ENCODE measurements at places on chromosomes 7 and 10.

- DNase-seq: no peak
Measured at GRCh38 chr7:74094224-74095101, 10.9 kb downstream of the LIMK1 start.

DNA sequence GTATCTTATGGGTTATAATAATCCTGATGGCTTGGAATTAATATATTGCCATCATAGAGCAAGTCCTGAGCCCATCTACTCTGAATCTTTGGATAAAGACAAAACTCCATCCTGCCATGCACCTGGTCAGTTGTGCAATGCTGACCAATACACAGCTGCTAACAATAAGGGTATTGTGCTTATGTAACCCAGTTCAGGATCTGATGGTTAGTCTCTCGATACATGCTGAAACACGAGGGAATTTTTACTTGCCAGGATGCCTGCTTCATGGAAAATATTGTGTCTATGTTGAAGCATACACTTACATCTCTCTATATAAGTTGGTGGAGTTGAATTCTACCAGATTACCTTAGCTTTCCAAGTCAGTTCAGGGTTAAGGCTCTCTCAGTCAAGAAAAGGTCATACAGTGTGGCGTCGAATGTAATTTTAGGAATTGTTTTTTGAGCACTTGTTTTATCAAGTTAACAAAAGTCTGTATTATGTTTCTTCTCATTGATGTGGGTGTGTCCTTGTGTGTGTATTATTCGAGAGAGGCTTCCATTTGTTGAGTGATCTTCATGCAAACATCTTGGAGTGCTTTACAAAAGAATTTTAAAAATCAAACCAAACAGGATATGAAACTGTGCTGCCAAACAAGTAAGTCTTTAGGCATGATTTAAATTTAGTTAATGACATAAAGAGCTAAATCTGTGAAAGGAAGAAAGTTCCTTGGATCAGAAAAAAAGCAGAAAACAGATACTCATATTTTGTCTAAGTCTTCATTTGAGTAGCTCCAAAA lies 449.1 kb downstream of the SUGCT start:
- DNase-seq: no peak

DNA sequence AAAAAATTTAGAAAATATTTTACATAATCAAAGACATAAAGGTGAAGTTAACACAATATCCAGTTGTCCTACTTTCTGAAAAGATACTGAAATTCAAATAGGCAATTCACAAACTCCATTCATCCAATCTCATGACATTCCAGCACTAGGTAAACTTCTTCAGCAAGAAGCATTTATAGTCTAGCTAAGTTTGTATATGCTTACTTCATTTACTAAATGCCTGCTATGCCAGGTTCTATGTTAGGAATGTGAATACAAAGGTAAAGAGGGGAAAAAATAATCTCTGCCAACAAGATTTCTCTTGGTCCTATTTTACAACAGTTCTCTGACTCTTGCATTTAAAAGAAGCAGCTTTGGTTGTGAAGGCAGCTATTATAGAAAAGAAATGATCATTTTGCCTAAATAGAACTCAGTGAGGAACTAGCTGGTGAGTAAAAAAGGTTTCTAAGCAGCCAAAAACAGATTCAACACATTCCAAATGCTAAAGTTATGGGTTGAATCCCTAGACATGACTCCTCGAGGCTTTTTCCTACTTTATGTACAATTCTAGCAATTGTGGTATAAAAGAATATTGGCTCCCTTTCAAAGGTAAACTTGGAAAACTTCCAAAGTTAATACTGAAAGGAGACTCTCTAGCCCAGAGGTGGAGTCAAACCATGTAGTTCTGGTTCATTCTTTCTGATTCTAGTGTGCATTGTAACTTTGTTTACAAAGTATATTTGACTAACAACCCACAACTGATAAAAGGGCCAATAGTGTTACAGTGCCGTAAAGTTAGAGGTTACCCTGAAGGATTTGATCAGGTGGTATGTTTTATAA lies 30.9 kb upstream of the KLHL7 start:
- peak; percentile 86 for DNase-seq

GRCh38 chr10:106751091-106751490 lies 413.4 kb downstream of the SORCS1 start:
- DNase-seq: no peak

- no peak for DNase-seq
Measured at GRCh38 chr7:99133766-99134564, 9.9 kb downstream of the SMURF1 start.

- DNase-seq: no peak
Measured at GRCh38 chr10:130352291-130352645, 216.1 kb downstream of the GLRX3 start.

GRCh38 chr7:47328392-47329319 lies 253.3 kb downstream of the TNS3 start:
- DNase-seq: no peak

DNA sequence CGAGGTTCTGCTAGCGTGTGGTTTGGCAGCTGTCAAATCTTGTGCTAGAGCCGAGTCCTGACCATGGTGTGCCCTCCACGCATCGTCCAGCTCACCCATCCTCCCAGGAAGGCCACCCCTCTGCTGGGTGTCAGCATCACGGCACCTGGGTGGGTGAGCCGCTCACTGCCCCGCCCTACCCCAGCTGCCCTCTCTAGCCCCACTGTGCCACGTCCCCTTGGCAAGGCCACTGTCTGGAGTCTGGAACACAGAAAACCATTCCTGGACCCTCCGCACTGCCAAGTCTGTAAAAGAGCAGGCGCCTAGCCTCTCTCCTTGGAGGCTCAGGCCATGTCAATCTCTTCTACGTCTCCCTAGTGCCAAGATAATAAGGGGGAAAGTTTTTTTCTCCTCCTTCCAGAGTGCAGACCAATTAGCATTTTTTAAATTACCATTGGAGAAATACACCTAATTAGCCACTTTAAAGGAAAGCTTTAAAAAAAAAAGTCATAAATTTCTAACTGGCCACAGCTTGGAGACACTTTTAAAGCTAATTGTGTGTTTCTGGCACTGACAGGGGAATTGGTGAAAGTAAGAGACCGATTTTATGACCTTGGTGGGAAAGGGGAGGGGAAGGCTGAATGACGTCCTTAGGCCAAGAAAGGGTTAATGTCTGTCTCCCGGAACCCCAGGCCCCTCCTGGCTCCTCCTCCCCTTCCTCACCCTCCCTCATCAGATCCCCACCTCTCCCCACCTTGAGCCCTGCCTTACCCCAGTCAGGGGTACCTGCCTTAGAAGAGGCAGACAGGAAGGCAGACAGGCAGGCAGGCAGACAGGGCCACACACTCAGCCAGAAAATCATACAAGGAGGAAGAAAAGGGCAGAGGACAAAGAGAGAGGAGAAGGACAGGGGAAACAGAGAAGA lies 151.2 kb downstream of the PLXNA4 start:
- no peak for DNase-seq

DNA sequence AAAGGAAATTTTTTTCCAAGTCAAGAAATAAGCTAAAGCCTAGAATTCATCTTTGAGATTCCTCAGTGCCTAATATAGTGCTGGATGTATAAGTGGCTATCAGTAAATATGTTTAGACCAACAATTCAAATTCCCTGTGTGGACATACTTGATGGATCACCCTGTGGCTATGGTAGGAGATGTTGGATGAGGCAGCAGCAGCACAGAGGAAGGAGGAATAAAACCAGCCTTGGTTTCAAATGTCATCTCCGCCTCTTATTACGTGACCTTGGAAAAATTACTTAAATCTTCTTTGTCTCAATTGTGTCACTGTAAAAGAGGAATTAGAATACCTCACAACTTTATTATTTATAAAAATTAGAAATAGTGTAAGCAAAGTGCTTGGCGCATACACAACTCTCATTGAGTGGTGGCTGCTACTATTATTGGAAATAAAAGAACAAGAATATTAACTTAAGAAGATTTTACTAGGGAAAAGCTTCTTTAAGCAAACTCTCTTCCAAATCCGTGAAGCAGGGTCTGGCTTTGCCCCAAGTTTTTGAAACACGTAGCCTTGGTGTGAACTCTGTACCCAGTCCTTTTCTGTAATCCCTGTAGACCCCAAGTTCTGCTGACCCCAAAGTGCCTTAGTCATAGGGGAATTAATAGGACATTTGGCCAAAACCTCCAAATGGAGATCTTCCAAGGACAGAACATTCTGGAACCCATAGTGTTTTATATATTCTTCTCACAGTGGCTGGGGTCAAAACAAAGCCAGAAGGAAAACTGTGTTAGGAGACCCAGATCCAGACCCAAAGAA lies 283.8 kb downstream of the PTEN start:
- no peak for DNase-seq

GRCh38 chr7:85456254-85456653 lies 269.4 kb upstream of the SEMA3D start:
- no peak for DNase-seq

- DNase-seq: no peak
Measured at GRCh38 chr10:52785418-52785817, 12.8 kb upstream of the MBL2 start.

DNA sequence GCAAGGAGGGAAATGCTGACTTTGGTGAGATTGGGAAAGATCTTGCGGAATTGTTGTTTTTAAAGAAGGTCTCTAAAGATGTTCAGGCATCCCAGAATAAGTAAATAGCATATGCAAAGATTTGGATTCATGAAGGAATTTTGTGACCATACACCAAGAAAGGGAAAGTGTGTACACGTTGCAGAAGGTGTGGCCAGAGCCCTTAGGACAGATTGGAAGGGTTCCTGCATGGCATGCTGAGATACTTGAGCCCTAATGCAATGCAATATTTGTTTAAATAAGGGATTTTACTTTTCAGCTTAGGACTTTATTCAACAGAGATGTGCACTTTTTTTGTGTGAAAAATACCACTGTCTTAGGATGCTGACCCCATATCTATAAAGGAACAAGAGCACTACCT lies 219.5 kb upstream of the INHBA start:
- no peak for DNase-seq

DNA sequence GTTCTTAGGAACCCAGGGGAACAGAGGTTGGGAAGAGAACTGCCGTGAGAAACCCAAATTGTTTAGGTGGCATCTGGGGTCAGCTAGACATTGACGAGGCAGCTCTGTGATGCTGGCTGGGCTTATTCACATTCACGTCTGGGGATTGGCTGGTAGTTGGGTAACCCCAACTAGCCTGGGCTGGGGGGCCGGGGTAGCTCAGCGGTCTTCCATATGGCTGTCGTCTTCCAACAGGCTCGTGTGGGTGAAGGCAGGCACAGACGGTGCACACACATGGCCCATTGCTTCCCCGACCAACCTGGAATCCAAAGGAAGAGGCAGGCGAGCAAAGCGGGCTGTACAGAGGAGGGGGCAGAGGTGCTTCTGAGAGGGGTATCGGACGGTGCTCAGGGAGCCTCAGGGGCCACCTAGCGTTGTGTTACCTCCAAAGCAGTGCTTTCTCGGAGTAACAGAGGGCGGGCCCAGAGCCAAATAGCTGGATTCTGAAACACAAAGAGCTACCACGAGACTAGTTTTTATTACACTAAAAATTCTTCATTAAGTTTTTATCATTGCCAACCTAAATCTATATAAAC lies 34.5 kb downstream of the MKI67 start:
- no peak for DNase-seq

GRCh38 chr7:108054537-108054936 lies 51.6 kb upstream of the LAMB1 start:
- no peak for DNase-seq

DNA sequence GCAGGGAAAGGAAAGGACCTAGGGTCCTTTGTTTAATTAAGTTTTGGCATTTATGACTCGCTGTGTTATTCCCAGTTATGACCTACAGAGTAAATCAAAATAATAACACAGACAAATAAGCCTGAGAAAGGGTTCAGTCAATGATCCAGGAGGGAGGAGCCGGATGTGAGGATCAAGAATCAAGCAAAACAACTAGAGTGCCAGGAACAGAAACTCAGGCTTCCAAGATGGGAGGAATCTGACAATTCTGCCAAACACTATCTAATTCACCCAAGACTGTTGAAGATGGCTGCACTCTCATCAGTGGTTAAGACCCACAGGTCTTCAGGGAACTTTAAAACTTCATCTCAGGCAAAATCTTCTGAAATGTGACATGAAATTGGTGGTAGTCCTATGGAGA lies 50.3 kb upstream of the PIP4K2A start:
- no peak for DNase-seq

- DNase-seq: peak; percentile 90
Measured at GRCh38 chr7:129825209-129825970, 127.4 kb downstream of the UBE2H start.

DNA sequence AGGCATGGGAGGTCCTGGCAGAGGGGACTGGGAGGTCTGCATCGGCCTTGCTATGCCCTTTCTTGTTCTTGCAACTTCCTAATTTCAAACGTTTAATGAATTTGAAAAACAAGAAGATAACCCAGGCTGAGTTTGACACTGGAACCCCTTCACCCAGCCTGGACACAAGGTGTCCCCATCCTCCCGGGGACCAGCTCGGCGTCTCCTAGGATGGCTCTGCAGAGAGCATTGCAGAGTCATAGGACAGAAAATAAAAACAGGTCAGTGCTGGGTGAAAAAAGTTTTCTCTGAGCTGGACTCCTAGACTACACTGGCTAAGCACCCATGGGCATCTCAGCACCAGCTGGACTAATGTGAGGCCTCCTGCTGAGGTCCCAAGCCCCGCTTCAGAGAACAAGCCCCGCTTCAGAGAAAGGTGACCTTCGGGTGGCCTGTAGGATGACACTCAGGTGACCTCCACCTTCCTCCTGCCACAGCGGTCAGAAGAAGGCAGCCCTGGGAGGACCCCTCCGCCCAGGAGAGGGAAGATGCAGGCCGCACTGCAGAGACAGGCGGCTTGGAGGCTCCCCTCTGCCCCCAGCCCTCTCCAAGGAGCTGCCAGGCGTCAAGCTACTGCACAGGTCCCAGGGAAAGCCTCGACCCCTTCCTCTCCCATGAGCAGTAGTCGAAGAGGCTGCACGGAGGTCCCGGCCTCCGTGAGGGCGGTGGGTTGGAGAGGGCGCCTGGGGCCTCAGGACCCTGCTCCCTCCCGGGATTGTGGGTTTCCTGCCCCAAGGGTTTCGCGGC lies 9.3 kb upstream of the UNCX start:
- DNase-seq: no peak

DNA sequence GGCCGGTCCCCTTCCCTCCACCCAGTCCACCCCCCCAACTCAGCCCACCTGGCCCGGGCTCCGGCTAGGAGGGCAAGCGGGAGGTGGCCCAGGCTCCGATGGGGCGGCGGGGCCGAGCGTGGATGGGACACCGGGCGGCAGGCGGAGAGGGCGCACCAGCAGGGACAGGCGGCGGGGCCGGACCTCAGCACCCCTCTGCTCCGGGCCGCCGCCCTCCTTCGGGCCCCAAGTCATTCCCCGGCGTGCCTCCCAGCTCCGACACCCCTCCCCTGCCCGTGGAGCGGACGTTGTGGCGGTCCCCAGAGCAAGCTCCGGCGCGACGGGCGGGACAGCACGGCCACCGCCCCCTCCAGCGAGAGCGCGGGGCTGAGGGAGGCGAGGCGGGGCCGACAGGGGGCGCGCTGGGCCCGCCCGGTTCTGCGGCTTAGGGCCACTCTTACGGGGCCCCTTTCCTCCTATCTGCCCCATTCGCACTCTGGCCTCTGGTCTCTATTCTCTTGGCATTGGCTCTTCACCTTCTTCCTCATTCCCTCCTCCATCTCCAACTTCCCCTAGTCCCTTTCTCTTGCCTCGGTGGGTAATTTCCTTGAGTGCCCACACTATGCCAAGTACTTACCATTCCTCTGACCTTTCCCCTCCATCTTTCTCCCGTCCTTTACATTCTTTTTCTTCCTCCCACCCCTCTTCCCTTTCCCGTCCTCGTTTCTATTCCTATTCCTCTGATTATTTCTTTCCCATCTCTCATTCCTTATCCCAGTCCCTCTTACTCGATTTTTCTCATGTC lies 701 bp upstream of the GBX1 start:
- DNase-seq: peak; percentile 13

- peak; percentile 51 for DNase-seq
Measured at GRCh38 chr7:24812305-24812945, 55.2 kb upstream of the GSDME start.

Measured in NCI-H2081 (cell line).